Left cardiac atrium (tissue), 4 donors: ENCODE measurements at places on chromosomes 16 and 17.
A peak's percentile ranks its signal among the peaks of the same experiment; 100 is the strongest.

DNA sequence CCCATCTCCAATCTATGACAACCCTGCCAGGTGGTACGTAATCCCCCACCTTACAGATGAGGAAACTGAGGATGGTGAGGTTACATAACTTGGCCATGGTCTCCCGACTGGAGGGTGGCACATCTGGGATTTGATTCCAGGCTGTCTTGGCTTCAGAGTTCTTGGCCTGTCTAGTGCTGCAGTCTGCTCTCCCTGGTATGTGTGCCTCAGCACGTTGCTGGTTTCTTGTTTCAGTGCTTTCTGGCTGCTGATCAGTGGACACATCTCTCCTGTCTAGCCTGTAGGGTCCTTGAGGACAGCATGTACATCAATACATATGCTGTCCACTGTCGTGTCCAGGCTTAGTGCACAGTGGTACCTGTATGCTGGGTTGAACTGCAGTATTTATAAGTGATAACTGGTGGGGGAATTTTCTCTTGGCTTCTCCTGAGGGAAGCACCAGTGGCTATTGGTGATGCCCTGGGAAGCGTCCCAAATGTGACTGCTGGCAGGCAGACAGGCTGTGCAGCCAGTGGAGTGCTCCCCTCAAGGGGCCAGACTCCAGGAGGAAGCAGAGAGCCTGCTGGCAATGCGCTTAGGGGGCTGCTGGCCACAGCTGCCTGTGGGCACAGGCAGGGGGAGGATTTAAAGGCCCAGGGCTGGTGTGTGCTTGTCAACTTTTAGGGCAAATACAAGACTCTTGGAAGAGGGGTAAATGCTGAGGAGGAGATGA is 14.4 kb downstream of the CTRL start:
- peak; percentile 59 for DNase-seq

DNA sequence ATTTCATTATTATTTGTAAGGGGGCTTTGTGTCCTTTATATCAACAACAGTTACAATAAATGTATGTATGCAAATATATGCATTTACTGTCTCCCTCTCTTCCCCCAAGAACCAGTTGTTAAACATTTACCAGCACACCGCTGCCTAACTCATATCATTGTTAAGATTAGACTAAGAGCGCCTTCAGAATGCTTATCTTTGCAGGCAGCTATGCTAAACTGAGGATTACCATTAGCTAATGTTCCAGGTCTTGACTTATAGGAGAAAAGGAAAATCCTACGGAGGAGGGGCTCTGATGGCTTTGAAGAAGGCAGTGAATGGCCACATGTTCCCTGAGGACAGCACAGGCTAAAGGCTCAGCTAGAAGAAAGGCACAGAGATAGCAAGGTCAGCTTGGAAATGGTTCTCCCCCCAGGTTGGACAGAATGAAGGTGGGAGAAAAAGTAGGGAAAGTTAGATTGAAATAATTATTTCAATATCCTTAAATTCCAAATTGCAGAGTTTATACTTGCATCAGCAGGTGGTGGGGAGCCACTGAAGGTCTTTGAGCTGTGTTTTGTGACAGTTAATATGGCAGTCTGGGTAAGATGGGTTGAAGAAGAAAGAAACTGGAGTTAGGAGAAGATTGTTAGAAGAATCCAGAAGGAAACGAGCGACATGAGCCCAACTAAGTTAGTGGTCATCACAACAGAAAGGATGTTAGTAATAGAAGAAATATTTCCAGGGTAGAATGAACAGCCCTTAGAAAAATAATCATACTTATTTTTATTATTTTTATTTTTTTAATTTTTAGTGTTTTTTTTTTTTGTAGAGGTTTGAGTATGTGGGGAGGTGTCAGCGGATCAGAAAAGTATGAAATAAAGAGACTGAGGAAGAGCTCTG is 87.0 kb upstream of the MAF start:
- DNase-seq = no peak

DNA sequence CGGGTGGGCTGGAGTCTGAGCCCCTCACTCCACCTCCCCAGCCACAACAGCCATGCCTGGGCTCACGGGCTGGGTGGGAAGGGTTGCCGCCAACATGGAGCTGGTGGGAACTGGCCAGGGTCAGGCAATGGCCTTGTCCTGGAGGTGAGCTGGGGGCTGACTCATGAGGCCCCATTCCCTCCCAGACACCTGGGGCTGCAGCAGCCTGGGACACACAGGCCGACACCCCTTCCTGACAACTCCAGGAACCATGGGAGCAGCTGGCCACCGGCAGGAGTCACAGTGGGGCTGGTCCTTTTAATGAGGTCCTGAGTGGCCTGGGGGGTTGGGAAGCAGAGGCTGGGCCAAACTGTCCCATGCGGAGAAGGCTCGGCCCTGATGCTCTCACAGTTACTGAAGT is 12.2 kb downstream of the DBNDD1 start:
- DNase-seq = no peak

DNA sequence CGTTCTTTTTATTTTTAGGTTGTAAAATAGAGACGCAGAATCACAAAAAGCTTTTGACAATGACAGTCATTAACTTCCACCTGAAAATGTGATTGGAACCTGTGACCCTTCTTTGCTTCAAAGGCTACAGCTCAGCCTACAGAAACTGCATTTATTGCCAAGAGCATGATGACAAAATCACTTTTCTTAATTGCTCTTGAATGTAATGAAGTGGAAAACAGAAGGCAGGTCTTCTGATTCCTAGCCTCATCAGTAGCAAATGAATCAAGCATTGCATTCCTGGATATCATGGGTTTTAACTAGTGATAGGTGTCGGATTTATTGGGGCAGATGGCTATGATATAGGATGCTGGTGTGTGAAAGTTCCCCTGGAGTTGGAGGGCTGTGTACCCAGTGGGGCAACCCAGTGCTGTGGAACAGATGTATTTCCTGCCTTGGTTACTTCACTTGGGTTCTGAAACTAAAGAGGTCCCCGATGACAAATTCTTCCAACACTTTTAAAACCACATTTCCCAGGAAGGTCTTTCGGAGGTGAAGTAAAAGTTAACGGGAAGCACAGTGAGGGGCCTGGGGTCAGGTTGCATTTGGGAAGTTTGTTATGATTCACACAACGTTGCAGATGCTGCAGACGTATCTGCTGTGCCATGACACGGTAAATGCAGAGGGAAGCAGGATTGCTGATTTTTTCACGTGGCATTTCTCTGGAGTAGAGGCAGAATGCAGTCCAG is 127.5 kb downstream of the HS3ST3A1 start:
- no peak for DNase-seq

DNA sequence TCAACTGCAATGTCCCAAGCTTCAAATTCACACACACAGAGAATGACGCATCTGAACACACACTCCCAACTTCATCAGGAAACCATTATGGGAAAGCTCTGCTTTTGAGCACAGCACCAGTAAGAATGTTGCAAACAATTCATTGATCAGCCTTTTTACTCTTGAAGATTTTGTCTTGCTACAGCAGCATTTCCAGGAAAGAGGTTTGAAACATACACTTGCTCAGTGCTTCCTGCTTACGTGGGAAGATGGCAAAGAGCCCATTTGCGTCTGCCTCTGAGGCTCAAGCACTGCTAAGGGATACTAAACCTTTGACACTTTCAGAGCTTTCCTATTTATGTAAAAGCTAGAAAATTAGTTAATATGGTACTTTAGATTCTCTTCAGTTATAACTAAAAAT is 77.2 kb upstream of the MON1B start:
- peak; percentile 33 for DNase-seq

DNA sequence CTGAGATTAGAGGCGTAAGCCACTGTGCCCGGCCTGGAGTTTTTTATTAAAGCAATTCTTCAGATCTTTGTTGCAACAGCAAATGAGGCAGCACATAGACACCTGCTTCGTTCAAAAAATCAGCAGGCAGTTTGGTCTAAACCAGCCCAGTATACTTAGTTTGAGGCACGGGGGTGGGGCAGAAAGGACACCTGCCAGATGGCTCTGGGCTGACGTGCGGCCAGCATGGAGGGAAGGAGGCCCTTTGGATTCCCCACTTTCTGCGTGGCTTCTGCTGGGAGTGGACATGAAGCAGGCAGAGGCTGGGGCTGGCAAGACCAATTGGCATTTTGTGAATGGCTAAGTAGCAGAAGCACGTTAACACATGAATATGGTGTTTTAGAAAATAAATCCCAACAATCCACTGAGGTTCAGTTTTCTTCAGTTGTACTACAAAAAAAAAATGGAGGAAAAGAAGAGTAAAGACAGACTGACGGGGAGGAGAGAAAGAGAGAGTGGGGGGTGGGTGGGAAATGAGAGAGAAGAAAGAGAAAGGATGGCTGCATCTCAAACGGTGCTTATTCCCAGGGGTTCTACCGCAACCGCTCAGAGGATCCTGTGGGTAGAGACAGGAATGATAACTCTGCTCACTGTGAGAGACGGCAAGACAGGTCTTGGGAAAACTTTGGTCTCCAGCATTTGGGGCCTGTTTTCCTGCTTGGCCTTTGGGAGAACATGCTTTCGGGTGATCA is 16.3 kb downstream of the C16orf46 start:
- no peak for DNase-seq

DNA sequence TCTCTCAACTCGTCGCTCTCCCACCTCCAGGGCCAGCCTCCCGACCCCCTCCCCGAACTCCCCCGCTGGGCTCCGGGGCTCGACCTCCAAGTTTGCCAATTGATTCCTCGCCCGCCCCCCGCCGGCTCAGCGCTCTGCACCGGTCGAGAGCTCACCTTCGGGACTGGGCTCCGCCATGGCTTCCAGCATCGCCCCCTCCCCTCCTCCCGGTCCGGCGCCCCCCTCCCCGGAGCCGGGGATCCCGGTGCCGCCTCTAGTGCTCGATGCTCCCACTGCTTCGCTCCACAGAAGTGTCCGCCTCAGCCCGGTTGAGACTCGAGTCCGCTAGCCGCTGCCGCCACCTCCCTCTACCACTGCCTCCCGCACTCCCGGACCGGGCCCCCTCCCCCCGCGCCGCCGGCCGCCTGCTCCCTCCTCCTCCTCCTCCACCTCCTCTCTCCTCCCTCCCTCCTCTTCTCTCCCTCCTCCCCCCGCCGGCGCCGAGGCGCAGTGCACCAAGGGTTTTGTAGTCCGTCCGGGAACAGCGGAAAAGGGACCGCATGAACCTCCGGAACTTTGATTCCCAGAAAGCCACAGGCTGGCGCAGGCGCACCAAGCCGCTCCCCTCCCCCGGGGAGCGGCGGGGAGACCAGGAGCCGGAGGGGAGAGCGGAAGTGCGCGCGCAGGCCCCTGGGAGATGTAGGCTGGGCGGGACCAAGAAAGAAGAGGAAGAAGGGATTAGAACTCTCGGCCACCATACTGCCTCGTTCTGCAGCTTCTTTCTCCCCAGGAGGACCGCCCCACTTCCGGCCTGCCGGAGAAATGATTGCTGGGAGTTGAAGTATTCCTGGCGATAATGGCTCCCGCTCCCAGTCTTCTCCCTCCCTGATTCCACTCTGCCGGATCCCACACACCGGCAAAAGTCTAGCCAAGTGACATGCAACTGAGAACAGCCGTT is at the start of gene PHF23:
Gene PHF23, minus strand, starts transcription at position 367 of the 937 bp plus-strand sequence. Its CDS starts 178 bp downstream, at position 189.
- DNase-seq = peak; percentile 99

GRCh38 chr16:50302472-50303005 is 36.2 kb downstream of the ADCY7 start:
- DNase-seq = no peak

GRCh38 chr16:68737046-68737729 is at the start of gene CDH1:
CDH1 (plus strand) TSS chr16:68737292; CDS start chr16:68737416, 124 bp downstream.
- DNase-seq = no peak

- no peak for DNase-seq
Observed at GRCh38 chr17:19278729-19279128, 41.6 kb downstream of the EPN2 start.

GRCh38 chr17:57138956-57139576 is 54.0 kb downstream of the AKAP1 start:
- no peak for DNase-seq

DNA sequence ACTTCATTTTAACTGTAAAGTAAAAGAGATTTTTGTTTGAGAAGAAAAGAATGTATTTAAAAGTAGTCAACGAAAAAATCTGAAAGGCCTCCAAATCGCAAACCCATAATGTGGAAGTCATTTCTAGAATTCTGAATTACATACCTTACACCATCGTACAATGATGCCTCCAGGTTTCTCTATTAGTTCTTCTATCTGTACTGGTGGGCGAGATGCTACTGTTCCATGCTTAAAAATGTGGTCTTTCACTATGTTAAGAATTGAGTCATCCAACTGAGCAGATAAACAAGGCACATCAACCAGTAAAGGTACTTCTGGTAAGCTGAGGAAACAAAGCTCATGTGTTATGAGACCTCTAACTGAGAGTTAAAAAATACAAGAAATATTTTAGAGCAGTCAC is 28.5 kb downstream of the CRLF3 start:
- DNase-seq = no peak

DNA sequence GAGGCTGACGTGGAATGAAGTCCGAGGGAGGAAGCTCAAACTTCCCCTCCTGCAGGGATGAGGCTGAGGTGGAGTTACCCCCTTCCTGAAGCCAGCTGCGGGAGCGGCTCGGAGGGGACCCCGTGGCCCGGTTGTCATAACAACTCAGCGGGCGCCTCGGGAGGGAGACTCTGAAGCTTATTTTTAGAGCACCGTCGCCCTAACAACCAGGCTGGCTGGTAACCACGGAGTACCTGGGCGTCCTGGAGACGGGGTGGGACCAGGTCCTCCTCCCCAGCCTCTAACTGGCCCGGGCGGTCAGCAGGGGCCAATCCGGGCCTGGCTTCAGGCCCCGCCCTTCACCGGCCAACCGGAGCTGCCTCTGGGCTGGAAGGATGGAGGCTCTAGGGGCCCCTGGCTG is 27.7 kb downstream of the NECAB2 start:
- no peak for DNase-seq

DNA sequence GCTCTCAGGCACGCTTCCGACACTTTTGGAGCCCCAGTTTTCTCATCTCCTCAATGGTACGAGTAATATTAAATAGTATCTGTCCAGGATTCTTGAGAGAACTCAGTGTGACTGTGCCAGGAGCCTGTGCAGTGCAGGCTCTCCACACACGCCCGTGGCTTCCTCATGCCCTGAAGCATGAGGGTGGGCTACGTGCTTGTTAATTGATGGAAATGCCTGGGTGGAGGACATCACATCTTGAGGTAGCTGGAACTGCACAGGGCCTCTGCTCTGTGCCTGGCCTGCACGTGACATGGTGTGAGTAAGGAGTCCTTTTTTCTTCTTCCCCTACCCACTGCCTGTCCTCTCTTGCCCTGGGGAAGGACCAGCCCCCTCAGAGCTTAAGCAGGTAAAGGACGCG is 43.1 kb upstream of the LHX1 start:
- no peak for DNase-seq

DNA sequence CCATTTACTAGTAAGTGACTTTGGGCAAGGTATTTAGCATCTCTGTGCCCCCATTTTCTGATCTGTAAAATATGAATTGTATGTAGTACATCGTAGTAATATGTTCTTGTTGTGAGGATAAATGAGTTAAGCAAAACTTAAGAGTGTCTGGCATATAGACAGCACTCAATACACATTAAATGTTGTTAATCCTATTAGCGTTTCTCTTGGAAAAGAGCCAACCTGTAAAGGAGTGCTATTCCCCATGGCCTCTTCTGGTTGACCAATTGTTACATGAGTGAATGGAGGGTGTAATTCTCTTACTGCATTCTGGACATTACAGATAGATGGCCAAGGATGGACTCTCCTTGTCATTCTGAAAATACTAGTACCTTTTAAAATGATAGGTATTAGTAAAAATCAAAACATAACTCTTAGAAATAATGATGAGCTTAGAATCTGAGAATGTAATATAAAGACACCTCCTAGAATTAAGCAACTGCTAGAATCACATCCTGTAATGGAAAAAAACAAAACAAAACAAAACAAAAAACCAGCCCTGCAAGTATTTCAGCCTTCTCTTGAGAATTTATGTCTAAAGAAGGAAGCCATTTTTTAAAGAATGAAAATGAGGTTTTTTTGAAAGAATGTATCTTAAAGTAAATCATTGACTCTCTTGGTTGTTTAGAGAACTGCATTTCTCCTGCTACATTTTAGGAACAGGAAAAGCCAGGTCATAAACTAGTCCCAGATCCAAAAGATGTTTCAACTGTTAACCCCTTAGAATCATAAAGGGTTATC is 30.5 kb downstream of the IQCK start:
- DNase-seq = no peak
